ENCODE measurements at places on chromosomes 7 and 10.

DNA sequence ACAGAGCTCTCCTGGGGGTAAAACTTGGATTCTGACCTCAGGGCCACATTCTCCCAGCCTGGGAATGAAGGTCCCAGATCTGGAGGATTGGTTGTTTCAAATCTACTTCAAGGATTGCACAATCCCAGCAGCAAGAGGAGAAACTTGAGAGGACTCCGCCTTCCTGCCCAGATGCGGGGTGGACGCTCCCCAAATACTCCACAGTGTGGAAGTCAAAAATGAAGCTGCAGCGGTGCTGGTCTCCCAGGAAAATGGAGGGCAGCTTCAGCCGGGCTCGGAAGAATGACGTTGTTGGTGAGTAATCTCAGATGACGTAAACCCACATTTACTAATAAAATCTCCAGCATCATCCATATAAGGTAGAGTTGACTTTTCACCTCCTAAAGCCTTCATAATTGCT, 31.5 kb upstream of the PPP2R2D start:
- no peak for DNase-seq

DNA sequence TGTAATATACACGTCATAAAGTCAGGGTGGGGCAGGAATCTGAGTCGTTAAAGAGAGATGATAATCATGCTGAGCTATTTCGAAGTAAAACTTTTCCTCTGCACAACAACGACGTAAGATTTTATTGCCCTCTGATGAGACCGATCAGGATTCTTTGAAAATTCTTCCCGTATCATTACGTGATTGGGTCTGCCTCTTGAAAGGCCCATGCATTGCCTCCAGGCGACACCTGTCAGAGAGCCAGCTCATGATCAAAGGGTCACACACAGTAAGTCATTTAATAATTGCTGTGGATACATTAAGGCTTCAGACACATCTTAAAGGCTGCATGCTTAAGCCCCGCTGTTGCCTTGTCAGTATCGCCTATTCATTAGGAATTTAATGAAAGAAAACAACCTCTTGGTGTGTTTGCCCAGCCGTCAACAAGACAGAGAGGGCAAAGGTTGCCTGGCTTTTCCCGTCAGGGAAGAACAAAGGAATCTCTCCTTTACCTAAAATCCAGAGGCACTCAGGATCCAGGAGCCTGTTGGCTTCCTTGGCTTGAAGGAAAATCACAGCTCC, 189.0 kb upstream of the SH2B2 start:
- DNase-seq = no peak

DNA sequence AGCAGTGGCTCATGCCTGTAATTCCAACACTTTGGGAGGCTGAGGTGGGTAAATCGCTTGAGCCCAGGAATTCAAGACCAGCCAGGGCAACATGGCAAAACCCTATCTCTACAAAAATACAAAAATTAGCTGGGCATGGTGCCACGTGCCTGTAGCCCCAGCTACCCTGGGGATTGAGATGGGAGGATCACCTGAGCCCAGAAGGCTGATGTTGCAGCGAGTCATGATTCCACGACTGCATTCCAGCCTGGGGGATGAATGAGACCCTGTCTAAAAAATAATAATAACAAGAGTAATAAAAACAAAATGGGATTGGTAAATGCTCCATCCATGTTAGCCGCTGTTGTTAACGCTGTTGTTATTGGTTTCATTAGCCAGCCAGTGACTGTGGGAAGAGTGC, 1.3 kb upstream of the HKDC1 start:
- DNase-seq = no peak

DNA sequence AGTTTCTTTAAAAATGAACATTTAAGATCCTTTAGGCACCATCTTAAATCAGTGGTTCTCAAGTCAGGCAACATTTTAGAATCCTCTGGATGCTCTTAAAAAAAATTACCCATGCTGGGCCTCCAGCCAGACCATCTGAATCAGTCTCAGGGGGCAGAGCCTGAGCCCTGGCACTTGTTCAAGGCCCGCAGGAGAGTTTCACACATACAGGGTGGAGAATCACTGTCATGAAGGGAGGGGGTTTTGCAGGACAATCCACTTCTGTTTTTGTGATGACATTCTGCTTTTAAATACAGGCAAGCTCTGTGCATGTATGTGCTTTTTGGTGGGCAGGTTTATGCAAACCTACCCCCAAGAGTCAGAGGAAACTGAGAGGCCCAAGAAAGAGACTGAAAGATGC, 268.6 kb downstream of the SEC23IP start:
- DNase-seq = no peak

DNA sequence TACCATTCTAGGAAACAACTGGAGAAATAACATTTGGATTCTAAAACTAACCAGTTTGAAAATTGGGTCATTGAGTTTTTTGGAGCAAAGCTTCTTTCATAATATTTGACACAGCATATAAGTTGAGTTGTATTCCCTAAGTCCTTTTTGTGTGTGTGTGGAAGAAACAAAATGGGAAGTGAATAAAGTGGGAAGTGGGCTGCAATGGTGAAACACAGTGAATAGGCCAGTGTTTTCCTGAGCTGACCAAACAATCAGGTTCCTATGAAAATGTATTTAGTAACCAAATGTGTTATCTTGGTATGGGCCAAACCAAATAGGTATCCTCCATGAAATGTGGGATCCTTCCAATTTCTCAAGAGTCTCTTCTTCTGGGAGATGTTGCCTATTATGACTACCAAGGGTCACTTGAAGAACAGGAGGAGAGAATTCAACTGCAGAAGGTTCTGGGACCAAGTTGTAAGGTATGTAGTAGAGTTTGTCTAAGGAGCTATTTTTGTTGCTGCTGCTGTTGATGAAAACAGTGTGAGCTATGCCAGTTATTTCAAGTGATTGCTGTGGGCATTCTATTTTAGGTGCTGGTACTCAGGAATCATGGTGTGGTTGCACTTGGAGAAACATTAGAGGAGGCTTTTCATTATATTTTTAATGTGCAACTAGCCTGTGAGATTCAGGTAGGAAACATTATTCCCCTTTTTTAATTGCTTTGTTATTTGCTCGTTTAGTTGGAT, 88.3 kb upstream of the MXI1 start:
- no peak for DNase-seq

DNA sequence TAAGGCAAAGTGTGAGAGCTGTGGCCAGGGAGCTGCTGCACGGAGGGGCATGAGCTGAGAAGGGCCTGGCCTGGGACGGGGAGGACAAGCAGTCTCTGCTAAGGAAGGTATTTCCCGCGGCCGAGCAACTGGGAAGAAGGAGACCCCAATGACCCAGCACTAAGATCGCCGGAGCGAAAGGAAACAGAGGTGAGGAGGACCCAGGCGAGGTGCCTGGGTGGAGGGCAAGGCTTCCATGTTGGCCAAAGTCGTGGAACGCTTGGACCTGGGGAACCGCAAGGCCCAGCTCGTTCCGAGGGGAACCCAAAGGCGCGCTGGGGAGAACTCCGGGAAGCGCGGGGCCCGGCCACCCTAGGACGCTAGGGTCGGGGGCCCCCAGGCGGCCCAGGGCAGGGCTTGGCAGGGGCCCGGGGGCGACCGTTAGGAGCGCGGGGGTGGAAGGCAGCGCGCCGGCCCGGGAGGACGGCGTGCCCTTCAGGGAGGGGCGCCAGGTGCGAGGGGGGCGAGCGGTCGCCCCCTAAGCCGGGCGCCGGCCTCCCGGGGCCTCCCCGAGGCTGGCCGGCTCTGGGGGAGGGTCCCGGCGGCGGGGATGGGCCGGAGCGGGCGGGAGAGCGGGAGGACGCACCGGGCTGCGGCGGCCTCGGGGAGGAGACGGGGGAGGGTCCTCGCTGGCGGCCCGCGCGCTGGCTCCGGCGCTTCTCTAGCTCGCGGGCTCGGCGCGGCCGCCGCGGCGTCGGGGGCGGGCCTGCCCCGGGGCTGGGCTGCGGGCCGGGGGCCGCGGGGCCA, 545 bp downstream of the GIGYF1 start:
- DNase-seq = no peak

DNA sequence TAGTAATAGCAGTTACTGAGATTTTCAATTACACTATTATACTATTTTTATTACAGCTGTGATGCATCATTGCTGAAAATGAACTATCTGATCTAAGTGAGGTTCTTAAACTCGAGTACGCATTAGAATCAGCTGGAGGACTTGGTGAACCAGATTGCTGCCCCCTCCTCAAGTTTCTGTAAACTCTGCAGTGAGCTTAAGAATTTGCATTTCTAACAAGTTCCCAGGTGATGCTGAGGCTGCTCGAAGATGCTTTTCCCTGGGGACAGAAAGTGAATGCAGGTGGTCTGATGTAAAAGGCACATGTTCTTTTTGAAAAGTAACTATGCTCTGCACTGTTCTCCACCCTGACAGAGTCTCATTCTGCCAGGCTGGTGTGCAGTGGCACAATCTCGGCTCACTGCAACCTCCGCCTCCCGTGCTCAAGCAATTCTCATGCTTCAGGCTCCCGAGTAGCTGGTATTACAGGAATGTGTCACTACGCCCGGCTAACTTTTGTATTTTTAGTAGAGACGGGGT, 12.5 kb downstream of the RNF133 start:
- no peak for DNase-seq

DNA sequence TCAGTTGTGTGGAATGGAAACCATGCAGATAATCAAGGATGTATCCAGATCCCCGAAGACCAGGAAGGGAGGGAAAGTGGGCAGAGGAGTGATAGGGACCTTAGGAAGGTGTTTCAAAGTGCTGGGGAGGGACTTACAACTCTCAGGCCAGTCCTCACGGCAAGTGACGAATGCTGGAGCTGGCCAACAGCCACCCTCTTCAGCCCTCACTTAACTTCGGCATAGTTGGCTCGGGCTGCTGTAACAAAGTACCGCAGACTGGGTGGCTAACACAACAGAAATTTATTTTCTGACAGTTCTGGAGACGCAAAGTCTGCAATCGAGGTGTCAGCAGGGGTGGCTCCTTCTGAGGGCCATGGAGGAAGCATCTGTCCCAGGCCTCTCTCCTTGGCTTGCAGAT, 265.9 kb upstream of the YAE1 start:
- no peak for DNase-seq

Data from kidney glomerular epithelial cell (primary cell).